ENCODE measurements at places on chromosomes 16 and 17.

GRCh38 chr16:3259836-3260235 lies 3.4 kb upstream of the MEFV start:
- no peak for DNase-seq

DNA sequence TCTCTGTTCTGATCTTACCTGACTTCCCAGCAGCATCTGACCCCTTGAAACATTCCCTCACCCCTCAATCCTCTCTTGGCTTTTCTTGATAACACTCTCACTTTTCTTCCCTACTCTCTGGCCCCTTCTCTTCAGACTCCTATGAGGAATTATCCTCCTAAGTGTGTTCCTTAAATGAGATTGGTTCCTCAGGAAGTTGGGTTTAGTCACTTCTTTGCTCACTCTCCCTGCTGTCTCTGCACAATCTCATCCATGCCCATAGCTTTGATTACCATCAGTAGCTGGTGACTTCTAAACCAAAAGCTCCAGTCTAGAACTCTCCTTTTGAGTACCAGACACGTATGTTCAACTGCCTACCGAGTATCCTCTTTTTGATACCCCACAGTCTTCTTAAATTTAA lies 13.0 kb downstream of the MED24 start:
- no peak for DNase-seq

DNA sequence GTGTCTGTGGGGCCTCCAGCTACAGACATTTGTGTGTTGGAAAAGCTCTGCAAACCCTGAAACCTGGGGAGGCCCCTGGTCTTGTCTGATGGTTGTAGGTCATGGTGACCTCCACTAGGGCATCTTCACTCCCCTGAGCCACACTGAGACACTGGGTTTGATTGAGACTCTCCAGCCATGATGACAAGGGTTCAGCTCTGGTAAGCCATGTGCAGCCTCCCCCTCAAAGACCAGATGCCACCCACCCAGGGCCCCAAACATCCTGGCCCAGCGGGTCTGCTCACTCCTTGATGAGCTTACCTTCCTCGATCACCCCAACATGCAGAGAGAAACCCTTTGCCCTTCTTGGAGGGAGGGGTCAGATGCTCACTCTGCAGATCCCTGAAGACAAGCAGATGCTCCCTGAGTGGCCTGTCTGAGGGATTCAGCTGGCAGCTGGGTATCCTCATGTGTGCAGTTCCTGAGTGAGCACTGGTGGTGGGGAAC lies 101.6 kb downstream of the METRNL start:
- DNase-seq, result no peak

- no peak for DNase-seq
Observed at GRCh38 chr17:47696717-47697642, 3.0 kb downstream of the TBKBP1 start.

DNA sequence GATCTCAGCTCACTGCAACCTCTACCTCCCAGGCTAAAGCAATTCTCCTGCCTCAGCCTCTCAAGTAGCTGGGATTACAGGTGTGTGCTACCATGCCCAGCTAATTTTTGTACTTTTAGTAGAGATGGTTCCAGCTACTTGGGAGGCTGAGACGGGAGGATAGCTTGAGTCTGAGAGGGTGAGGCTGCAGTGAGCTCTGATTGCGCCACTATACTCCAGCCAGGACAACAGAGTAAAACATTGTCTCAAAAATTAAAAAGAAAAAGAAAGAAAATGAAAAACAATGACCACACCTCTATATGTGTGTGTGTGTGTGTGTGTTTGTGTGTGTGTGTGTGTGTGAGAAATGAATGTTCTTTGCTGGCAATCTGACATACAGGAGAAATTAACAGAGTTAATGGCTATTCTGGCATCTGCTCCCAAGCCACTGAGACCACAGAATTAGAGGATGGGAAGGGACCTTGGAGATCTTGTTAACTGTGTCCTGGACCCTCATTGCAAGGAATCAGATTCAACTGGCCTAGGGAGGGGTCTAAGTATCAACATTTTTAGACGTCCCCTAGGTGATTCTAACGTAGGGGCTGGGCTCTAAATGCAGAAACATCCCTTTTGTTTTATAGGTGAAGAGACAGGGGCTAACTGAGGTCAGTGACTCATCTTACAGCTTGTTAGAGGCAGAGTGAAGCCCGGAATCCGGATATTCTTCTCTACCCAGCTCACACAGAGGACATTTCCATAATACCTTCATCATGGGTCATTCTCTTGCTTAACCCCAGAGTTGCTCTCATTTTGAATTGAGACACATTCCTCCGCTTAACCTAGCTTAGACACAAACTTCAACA lies 16.4 kb upstream of the MARCHF10 start:
- DNase-seq, result no peak

DNA sequence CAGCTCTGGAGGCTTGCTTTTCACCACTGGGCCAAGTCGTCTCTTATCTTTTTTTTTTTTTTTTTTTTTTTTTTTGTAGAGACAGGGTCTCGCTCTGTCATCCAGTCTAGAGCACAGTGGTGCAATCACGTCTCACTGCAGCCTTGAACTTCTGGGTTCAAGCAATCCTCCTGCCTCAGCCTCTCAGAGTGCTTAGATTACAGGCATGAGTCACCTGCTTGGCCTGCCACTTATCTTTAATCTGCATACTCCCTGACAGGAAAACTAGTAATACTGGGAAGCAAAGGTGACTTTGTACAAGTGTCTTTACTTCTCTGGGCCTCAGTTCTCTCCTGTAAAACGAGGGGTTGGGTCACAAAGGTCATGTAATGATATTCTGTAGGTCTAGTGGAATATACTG lies 15.0 kb downstream of the NTN1 start:
- peak; percentile 16 for DNase-seq

GRCh38 chr17:58208344-58208743 lies 10.7 kb downstream of the MKS1 start:
- DNase-seq, result no peak

GRCh38 chr16:29996766-29997250 lies 767 bp downstream of the INO80E start:
- no peak for DNase-seq

DNA sequence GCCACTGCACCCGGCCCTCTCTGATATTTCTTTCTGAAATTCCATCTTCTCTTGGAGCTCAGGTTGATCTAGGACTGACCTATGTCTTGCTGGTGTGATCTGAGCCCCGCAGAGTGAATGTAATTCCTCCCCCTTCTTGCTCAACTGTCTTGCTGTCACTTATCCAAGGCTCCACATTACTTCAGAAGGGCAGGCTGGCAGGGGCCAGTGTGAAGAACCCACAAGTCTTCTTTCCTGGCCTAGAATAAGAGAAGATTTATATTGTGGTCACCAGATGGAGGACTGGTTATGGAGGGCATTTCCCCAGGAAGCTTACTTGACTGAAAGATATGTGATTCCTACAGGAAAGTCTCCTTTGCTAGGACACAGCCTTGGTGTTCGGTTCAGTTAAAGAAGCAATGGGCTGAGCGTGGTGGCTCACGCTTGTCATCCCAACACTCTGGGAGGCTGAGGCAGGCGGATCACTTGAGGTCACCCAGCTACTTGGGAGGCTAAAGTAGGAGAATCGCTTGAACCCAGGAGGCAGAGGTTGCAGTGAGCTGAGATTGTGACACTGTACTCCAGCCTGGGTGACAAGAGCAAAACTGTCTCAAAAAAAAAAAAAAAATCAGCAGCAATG lies 13.4 kb downstream of the ITGAL start:
- DNase-seq, result no peak

DNA sequence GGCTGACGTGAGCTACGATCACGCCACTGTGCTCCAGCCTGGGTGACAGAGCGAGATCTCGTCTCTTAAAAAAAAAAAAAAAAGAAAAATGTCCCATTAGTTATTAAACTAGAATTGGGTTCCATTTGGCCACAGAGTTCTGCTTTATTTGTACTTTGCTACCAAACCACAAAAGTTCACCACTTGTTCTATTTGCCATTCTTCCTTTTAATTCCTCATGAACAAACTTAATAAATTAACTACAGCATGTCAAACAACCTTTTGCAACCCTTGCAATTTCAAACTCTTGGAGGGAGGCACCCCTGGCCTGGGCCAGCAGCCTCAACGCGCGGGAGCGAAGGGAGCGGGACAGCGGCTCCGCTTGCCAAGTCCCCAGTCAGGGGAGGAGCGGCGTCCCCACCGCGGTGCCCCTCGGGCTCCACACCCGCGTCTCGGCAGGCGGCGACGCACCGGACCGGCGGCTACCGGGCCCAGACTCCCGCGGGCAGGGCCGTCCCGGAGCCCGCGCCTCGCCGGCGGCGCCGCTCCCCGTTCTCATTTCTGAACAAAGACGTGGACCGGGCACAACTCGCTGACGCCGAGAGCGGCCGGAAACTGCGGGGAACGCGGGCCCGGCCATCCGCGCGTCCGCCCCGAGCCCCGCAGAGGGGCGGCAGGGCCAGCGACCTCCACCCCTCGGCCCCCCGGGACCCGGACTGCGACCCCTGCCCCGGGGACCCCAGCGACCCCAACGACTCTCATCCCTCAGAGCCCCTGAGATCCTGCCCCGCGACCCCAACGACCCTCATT lies 775 bp downstream of the CYTH1 start:
- peak; percentile 75 for DNase-seq

DNA sequence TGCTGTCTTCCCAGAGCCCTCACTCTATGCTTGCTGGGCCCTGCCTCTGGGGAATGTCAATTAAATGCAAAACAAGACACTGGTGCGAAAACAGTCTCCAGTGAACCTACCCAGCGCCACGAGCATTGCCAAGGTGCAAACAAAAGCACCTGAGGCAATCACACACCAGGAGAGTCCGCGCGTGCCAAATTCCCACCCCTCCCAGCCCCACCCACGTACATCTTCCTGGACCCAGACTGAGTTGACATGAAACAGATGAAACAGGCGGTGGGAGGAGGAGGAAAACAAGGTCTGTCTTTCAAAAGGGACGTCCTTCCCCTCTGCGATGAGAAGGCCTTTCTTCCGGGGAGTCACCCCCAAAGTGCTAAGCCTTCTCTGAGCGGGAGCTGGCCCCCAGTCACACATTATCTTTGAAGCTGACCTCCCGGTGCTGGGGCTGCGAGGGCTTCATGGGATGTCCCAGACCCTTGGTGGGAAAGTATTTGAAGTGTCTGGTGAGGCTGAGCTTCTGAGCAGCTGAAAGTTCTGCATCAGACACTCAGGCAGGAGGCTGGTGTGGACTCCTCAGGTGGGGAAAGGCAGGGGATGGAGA lies 200.4 kb downstream of the AXIN2 start:
- no peak for DNase-seq

DNA sequence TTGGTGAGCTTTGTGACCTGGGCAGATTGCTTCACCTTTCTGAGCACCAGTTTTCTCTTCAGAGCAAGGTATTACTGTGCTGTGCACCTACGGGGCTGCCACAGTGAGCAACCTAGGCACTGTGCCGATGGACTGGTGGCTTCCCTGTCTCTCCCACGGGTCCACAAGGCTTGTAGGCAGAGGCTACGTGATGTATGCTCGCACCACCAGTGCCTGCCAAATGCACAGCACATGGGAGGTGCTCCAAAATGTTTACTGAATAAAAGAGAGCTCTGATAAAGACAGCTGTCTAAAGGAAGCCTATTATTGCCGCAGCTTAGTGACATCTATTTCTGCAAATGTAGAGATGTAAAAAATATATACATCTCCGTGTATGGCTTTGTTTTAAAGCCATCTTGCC lies 139.2 kb downstream of the CDK5R1 start:
- DNase-seq, result no peak

GRCh38 chr16:86491640-86492023 lies 18.7 kb upstream of the FOXF1 start:
- DNase-seq, result no peak
